ENCODE measurements at places on chromosomes 3 and 15.

DNA sequence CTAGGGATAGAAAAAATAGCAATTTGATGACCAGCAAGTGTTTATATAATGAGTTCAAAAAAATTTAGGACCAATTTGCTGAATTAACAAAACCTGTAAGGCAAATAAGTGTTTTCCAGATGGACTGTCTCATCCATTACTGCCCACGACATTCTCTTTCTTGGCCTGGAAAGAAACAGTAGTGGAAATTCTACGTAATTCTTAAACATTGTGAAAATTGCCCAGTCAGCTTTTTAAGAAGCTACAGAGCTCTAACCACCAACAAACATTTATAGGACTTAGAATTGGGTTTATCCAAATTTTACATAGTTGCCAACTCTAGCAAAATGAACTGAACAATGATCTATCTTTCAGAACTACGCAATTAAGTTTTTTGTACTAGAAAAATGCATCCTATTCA lies 227.7 kb upstream of the PEX5L start:
- no peak for DNase-seq

- DNase-seq = no peak
These were observed 54.7 kb downstream of the TRPM1 start for GRCh38 chr15:31046759-31047359.

DNA sequence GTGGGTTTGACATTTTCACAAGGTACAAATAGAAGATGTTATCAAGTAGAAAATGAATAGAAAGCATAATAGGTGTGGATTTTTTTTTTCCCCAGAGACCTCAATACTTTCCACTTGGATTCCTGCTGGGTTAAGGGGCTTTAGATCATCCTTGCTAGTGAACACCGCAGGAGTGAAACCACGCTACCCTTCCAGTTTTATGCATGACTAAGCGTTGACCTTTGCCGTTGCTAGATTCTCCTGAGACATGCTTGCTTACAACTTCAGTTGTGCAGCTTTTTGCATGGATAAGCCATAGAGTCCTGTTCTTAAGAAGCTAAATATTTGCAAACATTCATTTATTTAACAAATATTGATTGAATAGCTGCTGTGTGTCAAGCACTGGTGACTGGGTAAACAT lies 299.7 kb upstream of the LMCD1 start:
- no peak for DNase-seq

- peak; percentile 67 for DNase-seq
These were observed 8.4 kb upstream of the ATR start for GRCh38 chr3:142586803-142587406.

- DNase-seq = no peak
These were observed 625 bp downstream of the COL6A6 start for GRCh38 chr3:130517602-130518001.

Data from NCI-H1105 (cell line).